ENCODE measurements at places on chromosomes 16 and 17. TPM values are rescaled to one million over a fixed set of nuclear protein-coding genes. Genes with fewer than 3 reads are reported as not detected.

DNA sequence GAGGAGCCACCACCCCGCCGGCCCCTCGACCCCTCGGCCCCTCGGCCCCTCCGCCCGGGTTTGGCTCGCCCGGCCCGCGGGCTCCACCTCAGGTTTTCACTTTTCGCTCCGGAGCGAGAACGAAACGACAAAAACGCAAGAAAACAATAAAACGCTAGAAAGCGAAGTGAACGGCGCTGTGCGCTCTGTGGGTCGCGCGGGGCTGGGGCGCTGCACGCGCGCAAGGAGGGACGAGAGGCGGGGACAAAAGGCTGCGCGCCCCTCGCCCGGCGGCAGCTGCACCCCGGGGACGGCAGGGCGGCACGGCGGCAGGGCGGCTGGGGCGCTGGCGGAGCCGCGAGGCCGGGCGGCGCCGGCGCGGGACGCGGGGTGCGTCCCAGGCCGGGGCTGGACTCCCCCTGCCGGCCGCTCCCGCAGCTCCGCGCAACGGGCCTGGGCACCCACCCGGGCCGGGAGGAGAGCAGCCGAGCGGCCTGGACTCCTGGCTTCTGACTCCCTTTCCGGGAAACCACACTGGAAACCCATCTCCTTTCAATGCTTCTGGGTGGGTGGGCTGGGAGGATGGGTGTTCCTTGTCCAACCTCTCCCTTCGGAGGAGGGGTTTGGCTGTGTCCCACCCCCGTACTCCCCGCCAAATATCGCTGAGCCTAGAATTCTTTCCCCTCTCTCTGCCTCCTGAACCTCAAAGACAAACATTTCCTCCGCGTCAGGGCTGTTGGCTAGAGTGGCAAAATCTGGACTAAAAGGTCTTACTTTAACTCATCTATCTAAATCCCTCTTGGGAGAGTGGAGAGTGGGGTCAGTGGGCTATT is 9.9 kb downstream of the TBX2 start:
- H3K36me3 ChIP-seq = peaks cover 2% of the 10 kb centered on the region
- H3K4me1 ChIP-seq = peaks cover 17% of the 10 kb centered on the region
- no peak overlapping the region for H3K27ac ChIP-seq
- peaks cover 39% of the 10 kb centered on the region for H3K27me3 ChIP-seq

- peaks cover 51% of the 10 kb centered on the region for H3K27me3 ChIP-seq
- peak overlapping the region; percentile 97 for H3K4me3 ChIP-seq
- no peak for DNase-seq
- peak overlapping the region; percentile 76 for H3K27ac ChIP-seq
These were observed 797 bp downstream of the HES7 start for GRCh38 chr17:8122924-8123694.

The KRT9 gene
- not detected for total RNA-seq

The CDRT15L2 gene
- not detected for total RNA-seq

DNA sequence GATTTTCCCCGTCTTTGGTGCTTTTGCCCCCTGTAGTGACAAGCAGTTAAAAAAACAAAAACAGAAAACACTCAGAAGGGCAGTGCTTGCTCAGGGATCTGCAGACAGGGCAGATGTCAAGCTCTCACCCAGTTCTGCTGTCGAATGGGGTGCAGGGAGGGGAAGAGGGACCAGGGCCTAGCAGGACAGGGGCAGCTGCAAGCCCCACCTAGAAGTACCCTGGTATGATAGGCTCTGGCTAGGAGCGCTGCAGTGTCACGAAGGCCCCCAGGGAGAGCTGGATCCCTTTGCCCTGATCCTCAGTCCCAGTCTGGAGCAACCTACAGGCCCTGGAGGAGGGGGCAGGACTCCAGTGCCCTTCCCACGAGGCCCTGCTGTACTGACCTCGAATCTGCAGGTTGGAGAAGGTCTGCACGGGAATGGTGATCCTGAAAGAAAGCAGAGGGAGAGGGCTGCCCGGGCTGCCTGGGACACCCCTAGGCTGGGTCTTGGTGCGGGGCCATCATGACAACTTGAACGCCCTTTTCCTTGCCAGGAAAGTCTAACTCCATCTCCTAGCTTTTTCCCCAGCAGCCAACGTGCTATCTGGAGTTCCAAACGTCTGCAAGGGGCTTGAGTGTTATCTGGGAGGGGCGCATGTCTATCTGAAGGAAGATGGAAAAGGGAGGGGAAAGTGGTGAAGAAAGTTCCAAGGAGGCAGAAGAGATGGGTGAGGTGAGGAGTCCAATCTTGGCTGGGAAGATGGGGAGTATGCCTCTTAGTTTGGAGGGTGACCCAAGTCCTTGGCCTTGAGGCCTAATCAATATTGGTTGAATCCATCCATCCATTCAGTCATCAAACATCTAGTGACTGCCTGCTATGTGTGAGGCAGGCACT is 4.8 kb downstream of the GFAP start:
- no peak overlapping the region for H3K4me3 ChIP-seq
- H3K27me3 ChIP-seq = peaks cover 64% of the 10 kb centered on the region
- peaks cover 12% of the 10 kb centered on the region for H3K4me1 ChIP-seq
- DNase-seq = no peak

The TEX19 gene
- not detected for total RNA-seq

GRCh38 chr17:42751628-42752027 is 6.8 kb upstream of the EZH1 start:
- no peak overlapping the region for H3K27ac ChIP-seq
- no peaks in the 10 kb centered on the region for H3K4me1 ChIP-seq
- H3K27me3 ChIP-seq = peaks cover 41% of the 10 kb centered on the region
- H3K4me3 ChIP-seq = no peak overlapping the region

DNA sequence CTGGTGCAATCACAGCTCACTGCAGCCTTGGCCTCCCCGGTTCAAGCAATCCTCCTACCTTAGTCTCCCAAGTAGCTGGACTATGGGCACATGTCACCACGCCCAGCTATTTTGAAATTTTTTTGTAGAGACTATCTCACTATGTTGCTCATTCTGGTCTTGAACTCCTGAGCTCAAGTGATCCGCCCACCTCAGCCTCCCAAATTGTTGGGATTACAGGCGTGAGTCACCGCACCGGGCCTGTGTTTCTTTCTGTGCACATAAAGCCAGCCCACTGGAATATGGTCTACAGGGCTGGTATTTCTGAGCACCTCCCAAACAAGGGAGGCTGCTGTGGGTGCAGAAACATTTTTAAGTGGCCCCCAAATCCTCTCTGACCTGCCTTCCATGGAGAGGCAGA is 8.4 kb downstream of the TMEM95 start:
- no peak overlapping the region for H3K4me3 ChIP-seq
- H3K36me3 ChIP-seq = peaks cover 2% of the 10 kb centered on the region
- H3K4me1 ChIP-seq = peaks cover 5% of the 10 kb centered on the region
- H3K27me3 ChIP-seq = peaks cover 15% of the 10 kb centered on the region
- H3K27ac ChIP-seq = no peak overlapping the region

DNA sequence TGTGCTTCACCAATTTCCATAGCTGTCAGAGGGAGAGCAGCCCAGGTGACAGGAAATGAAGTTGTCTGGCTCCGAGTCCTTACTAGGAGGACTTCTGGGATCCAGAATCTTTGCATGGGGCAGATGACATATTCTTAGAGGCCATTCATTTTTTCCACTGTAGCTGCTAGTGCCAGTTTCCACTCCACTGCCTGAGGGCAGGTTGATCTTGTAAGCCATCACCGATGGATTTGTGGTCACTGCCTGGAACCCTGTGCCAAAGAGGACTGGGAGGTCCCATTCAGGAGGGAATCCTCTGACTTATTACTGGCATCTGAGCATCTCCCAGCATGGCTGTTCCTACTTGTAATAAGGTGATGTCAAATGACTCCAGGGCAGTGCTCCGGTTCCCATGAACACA is 144.1 kb upstream of the KCNJ18 start:
- H3K36me3 ChIP-seq = peaks cover 6% of the 10 kb centered on the region
- no peak overlapping the region for H3K27ac ChIP-seq
- peaks cover 11% of the 10 kb centered on the region for H3K27me3 ChIP-seq
- peaks cover 24% of the 10 kb centered on the region for H3K4me1 ChIP-seq
- H3K4me3 ChIP-seq = no peak overlapping the region

DNA sequence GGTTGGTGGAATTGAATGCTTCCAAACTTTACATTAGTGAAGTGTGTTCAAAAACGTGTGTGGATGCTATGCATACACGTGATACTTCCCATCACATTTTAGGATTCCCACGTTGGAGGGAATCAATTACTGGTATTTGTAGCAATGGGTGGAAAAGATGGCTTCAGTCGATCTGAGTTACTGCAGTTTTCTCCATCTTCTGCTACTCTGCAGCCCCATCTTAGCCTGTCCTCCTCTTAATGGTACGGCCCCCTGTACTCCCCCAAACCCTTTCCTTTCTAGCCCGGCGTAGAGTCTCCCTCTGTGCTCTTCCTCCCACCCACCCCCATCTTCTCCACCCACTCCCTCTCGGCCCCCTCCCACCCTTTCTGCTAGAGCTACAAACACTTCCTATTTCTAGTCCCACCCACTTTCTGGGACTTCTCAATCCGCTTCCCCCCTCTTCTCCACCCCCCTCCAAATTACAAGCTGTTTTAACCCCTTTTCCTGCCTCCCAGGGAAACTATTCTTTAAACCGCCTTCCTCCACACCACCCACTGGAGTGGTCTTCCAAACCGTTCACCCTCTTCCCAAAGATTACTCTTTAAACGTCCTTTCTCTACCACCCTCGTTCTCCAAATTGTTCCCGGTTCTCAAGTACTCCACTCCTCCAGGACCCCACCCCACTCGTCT is 1.1 kb downstream of the CHTF8 start:
- H3K4me3 ChIP-seq = peak overlapping the region; percentile 94
- no peaks in the 10 kb centered on the region for H3K36me3 ChIP-seq
- peaks cover 42% of the 10 kb centered on the region for H3K4me1 ChIP-seq
- H3K27me3 ChIP-seq = no peaks in the 10 kb centered on the region
- H3K27ac ChIP-seq = peak overlapping the region; percentile 95

GRCh38 chr16:66026211-66026610 is 340.3 kb upstream of the CDH5 start:
- H3K4me3 ChIP-seq = no peak overlapping the region
- no peak overlapping the region for H3K27ac ChIP-seq
- DNase-seq = no peak
- no peaks in the 10 kb centered on the region for H3K4me1 ChIP-seq
- H3K36me3 ChIP-seq = no peaks in the 10 kb centered on the region
- no peaks in the 10 kb centered on the region for H3K27me3 ChIP-seq

DNA sequence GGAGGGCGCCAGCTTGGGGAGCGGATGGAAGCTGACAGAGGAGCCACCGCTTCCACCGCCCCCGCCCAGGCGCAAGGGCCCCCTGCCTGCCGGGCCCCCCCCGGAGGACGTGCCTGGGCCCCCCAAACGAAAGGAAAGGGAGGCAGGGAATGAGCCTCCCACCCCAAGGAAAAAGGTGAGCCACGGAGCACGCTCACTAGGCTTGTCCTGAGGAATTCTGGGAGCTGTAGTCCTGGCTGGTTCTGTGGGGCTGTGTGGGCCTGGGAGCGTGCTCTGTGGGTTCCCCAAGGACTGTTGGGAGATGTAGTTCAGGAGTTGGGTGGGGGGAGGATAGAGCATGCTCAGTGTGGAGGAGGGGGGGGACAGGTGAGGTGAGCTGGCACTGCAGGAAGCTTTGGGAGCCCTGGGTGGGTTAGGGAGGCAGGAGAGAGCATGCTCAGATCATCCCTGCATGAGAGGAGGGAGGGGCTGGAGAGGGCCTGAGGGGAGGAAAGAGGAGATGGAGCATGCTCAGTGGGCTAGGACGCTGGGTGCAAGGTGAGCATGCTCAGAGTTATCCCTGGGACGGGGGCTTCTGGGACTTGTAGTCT is 4.5 kb downstream of the FBXL19 start:
- DNase-seq = no peak
- peaks cover 25% of the 10 kb centered on the region for H3K4me1 ChIP-seq
- H3K27me3 ChIP-seq = no peaks in the 10 kb centered on the region
- no peak overlapping the region for H3K4me3 ChIP-seq
- peaks cover 2% of the 10 kb centered on the region for H3K36me3 ChIP-seq

The ITGB4 gene
- not detected for total RNA-seq

The LGALS9B gene
- total RNA-seq = not detected

- DNase-seq = no peak
- H3K4me1 ChIP-seq = peaks cover 10% of the 10 kb centered on the region
- H3K36me3 ChIP-seq = no peaks in the 10 kb centered on the region
- peaks cover 55% of the 10 kb centered on the region for H3K27me3 ChIP-seq
- no peak overlapping the region for H3K27ac ChIP-seq
These were observed 50.6 kb upstream of the STH start for GRCh38 chr17:45948498-45948880.

DNA sequence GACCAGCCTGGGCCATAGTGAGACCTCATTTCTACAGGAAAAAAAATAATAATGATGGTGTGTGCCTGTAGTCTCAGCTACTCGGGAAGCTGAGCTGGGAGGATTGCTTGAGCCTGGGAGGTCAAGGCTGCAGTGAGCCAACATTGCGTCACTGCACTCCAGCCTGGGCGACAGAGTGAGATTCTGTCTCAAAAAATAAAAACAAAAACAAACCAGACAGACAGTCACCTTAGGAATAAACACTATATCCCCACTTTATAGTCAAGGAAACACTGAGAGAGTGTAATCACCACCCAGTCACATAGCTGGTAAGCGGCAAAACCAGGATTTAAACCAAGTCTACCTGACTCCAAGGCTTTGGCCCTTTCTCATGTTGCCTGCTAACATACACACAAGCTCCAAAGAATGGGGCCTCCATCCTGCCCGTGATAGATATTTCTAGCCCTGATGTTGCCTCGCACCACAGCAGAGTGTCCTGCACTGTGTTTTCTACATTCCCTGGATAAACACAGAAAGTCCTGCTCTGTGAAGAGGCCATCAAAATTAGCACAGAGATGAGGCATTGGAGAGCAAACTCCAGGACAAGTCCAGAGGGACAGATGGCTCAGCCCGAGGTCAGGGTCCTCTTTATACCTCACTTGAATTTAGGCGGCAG is 66.1 kb upstream of the SMURF2 start:
- H3K27ac ChIP-seq = no peak overlapping the region
- peaks cover 4% of the 10 kb centered on the region for H3K4me1 ChIP-seq
- no peak overlapping the region for H3K4me3 ChIP-seq
- DNase-seq = no peak
